ENCODE measurements at places on chromosomes 4 and X. TPM values are rescaled to one million over a fixed set of nuclear protein-coding genes. Genes with fewer than 3 reads are reported as not detected.

The TRAPPC2 gene
- 66.5 TPM for total RNA-seq

DNA sequence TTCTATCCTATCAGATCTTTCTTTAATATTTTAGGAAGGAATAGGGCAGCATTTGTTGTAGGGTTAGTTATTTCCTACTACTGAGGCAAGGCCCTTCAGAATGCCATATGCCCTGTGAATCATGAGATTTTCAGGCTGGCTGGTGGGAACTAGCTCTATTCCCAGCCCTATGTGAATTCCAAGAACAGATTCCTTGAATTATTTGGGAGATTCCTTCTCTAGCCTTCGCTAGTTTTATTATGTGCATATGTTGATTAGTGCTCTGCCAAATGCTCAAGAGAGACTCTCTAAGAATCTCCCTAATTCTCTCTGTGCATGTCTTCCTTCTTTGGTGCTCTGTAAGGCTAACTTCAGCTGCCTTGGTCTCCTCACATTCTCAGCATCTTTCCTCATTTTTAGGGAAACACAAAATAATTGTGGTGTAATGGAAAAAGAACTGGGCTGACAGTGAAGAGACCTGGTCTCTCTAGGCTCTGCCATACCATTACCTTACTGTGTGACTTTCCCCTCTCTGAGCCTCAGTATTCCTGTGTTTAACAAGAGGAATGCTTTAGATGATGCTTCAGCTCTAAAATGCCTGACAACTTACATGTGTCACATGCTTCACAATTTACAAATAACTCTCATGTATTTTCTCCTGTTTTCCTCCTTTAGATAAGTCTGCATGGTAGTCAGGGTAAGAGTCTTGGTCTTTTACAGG is 79.7 kb downstream of the VMA21 start:
- ATAC-seq, result no peak

- no peak for ATAC-seq
Observed at GRCh38 chr4:106315476-106315967, 487 bp downstream of the TBCK start.

DNA sequence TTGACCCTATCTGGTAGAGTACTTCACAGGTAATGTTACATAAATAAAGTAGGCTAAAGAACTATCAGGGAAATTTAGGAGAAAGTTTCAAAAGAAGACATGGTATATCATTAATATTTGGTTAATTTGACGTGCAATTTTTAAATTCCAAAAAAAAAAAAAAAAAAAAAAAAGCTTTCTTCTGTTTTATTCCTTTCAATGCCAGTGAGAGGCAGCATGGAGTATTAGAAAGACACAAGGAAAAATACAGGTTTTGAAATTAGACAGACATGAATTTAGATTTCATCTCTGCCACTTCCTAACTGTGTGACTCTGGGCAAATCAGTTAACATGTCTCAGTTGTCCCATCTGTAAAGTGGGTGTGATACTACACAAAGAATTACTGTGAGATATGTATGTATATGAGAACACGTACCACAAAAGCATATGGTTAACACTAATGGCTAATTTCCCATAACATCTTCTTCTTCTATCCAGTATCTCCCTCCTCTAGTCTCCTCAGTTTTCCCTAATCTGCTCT is 132.5 kb downstream of the GPC3 start:
- ATAC-seq, result no peak
